MM.1S (cell line): ENCODE measurements at places on chromosomes 7 and 10.
A peak's percentile ranks its signal among the peaks of the same experiment; 100 is the strongest.

DNA sequence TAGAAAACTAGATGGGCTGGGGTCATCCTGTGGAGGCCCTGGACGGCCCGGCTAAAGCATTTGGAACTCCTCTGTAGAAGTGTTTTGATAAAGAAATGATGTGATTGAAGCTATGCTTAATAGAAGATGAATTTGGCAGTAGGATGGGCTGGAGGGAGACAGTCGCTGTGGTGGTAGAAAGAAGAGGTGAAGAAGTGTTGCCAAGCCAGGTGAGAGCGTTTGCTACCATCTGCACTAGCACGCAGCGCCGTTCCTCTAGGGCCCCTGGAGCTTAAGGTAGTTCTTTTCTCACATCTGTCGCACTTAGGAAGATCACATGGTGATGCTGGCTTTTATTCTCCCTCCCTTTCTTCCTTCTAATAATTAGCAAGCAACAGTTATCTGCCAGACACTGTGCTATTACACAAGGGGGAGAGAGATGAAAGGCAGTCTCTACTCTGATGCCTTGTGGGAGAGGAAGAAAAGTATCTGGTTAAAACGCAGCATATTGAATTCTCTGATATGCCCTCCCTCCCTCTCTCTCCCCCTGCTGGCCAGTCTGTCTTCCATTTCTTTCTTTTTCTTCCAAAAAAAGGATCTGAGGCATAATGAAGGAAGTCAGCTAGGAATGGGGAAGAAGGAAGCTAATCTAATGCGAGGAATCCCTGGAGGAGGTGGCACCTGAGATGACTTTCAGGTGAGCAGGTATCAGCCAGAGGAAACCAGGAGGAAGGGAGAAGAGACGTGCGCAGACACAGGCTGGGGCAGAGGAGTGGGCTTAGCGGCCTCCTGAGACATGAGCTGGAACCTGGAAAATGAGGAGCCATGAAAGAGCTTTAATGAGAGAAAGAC lies 162.3 kb upstream of the KLF14 start:
- no peak for DNase-seq

DNA sequence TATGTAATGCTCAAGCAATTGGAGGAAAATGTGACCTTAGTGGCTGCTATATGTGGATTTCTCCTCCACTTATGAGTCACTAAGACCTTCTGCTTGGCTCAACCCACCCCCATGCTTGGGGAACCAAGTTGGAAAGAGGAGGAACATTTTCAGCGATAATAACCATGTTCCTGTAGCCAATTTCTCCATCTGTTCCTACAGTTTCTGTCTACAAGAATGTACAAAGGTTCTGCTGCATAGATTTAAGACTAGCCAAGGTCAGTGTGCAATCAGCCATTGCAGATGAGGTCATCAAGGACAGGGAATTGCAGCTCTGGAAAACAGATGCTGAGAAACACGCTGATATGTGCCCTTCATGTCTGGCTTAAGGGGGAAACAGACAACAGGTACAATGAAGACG lies 5.6 kb upstream of the NRCAM start:
- no peak for DNase-seq

DNA sequence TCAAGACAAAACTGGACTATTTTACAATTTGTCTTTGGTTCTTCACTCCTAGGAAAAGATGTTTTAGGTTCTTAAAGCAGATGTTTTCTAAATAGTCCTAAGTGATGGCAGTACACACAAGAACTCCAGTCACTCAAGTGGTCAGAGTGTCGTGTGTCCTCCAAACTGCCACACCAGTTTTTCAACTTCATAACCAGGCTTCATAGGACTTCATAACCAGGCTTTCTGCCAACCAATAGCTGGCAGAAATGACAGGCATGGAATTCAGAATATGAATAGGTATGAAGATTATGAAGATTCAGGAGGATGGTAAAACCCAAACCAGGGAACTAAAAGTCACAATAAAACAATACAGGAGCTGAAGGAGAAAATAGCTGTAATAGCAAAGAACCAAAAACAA lies 721.2 kb upstream of the SEMA3D start:
- DNase-seq, result no peak

- DNase-seq, result no peak
Measured at GRCh38 chr10:121771966-121772365, 155.9 kb downstream of the ATE1 start.

GRCh38 chr10:132360766-132361447 lies 28.9 kb downstream of the LRRC27 start:
- DNase-seq, result peak; percentile 16

- DNase-seq, result no peak
Measured at GRCh38 chr7:99099499-99100077, 44.3 kb downstream of the SMURF1 start.
